ENCODE measurements at places on chromosomes 7 and 10.

DNA sequence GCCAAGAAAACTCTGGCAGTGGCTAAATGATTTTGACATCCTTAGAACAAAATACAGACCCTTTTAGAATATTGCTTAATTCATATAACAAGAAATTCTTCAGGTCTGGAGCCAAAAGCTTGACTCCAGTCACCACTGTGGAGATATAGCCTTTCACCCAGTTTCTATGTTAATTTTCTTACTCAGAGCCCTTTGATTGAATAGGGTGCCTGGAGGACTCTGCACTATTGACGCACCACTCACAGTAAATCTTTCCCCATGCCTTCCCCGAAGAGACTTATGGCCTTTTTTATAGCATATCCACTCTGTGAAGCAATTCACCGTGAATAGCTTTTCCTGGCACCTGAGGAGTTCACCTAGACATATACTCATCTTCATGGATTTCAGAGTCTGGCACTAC lies 613.8 kb downstream of the ZWINT start:
- no peak for DNase-seq

DNA sequence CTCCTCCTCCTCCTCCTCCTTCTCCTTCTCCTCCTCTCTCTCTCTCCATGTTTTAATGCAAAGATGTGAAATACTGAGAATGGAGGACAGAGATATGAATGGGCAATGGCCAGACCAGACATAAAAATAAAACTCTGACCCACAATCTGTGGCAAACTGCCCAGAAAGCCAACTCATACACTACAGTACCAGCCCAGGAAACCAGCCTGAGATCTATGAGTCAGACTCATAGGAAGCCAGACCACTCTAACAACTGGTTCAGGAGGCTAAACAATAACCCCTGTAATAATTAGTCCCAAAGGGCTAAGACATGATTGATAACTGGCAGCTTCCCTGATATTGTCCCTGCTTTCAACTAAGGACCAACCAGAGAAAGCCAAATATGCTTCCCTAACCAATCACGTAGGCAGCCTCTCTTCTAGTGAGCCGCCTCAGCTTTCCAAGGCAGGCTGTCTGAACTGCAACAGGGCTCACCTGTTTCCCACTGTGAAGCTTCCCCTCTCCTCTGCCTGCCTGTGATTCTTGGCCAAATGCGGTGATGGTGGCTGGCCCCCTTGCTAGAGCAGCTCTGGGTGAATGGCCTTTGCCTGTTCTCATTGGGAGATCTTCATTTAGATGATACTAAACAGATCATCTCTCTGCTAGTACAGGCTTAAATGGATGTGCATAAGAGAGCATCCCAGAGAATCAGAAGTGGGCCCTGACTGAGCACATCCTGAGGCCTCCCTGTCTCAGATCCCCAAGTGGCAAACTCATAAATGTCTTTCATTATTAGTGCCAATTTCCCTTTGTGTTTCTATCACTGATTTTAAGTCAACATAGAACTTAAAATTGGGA lies 817.6 kb downstream of the TNS3 start:
- DNase-seq, result peak; percentile 95

GRCh38 chr10:94583124-94583523 lies 37.5 kb downstream of the HELLS start:
- no peak for DNase-seq

GRCh38 chr10:69646185-69647060 lies 16.4 kb downstream of the FAM241B start:
- DNase-seq, result no peak

DNA sequence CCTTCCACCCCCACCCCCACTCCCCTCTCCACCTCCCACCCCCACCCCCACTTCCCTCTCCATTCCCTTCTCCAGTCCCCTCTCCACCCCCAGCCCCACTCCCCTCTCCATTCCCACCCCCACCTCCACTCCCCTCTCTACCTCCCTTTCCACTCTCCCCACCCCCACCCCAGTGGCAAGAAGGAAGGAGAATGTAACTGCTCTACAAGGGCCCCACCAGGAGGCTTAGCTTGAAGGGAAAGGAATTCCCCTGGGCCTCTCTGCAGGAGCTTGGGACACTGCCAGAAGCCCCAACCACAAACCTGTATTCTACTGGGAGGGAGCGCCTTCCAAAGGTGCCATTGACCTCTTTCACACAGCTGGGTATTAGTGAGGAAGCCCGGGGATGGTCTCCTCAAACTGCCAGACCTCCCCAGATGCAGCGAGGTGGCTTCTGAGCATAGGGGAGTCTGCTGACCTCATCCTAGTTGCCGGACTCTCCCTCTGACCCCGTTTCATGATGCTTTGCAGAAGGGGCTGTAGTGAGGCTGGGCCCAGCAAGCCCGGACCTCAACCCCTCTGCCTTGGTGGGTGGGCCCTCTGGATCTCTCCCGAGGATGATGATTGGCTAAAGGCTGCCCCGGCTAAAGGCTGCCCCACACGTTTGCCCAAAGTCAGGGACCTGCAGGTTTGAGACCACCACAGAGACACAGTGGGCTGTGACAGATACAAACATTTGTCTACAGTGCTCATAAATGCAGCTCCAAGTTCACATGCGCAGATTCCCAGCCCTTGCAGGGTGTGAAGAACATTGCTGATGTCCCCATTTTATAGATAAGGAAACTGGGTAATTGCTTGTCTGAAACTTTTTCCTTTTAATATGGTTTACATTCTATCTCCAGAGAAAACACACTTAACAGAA lies 2.9 kb downstream of the DEPP1 start:
- DNase-seq, result peak; percentile 79

DNA sequence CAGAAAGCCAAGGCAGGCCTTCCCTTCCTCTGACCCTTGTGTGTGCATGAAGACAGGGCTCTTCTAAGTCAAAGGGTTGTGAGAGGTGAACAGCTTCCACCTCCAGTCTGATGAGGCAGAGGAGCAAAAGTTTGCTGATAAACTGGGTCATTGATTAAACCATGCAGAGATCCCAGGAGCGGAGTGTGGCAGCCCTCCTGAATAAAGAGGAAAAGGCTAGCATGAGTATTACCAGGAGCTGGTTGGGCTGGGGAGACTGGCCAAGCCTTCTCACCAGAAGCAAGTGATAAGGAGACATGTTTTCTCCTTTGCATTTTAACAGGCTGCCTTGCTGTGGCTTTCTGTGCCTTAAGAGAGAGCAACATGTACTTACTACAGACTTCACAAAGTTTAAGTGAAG lies 10.2 kb downstream of the LMOD2 start:
- DNase-seq, result no peak

GRCh38 chr7:96319439-96319838 lies 2.5 kb downstream of the SLC25A13 start:
- DNase-seq, result no peak

DNA sequence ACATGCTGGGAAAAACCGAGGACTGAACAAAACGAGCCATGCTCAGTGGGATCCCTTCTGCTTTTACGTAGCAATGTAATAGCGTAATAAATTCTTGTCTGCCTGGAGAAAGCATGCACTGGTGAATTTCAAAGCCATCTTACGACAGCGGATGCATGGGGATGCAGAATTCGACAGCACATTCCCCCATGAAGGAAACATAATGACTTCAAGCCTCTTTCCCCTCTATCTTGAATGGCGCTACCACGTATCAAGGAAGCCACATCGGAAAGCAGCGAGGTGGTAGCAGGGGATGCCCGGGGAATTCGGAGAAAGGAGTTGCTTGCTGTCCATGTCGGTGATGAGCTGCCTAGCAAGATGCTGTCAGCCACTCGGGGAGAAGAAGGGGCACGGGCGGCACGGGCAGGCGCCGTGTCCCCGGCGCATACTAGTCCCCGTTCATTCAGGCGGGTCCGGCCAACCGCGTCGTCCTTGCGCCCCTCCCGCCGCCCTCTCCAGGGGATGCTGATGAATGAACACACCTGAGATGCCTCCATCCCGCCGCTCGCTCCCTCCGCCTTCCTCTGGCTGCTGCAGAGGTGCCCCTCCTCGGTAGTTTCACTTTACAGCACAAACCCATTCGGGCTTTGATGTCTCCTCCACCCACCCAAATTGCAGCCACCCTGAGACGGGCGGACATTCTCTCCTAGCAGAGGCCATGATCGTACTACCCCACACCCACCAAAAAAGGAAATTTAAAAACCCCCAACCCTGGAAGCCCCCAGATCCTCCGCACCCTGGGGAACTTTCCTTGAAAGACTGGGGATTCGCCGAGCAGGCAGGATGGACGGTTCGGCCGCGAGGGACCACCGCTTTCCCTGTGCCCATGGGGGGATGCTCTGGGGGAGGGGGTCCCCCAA lies 644 bp downstream of the SORBS1 start:
- DNase-seq, result peak; percentile 32

- DNase-seq, result no peak
These were observed 24.9 kb downstream of the COL28A1 start for GRCh38 chr7:7510794-7511193.

GRCh38 chr10:88120075-88120474 lies 256.6 kb downstream of the PTEN start:
- DNase-seq, result no peak

- peak; percentile 91 for DNase-seq
These were observed 277.6 kb downstream of the REEP3 start for GRCh38 chr10:63798599-63799498.

DNA sequence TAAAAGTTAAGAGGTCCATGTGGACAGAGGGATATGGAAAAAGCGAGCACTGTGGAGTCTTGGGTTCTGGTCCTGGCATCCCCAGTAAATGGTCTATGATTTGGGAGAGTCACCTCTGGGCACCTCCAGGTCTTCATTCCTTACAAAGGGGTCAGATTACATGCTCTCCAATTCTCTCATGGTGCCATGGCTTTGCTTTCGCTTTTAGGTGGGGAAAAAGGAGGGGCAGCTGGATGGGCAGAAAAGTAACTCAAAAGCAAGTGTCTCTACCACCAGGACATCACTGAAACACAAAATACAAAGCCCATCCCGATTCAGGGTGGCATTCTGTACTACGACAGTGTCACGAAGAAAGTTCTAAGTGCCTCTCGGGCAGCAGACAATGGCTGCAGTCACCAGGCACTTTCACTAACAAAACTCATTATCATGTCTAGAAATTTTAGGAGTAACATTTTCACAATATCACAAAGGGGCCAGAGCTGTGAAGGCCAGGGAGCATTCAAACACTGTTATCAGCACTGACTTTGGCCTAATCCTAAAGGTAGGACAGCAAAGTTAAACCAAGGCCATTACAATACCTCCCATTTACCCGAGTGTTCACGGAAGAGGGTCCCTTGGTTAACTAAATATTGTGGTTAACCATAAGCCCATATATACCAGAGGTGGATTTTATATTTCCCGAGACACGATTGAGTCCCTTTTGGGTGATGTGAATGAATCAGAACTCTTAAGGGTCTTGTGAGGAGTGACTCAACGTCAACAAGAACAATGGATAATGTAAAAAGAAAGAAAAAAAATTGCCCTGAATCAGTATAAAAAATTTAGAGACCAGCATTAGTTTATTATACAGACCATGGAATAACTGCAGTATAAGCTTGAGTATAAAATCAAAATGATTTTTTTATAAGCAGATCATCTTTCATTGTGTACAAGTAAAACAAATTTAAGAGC lies 2.5 kb downstream of the PSAP start:
- DNase-seq, result no peak

- no peak for DNase-seq
These were observed 297.1 kb downstream of the PRPF18 start for GRCh38 chr10:13883636-13884444.

DNA sequence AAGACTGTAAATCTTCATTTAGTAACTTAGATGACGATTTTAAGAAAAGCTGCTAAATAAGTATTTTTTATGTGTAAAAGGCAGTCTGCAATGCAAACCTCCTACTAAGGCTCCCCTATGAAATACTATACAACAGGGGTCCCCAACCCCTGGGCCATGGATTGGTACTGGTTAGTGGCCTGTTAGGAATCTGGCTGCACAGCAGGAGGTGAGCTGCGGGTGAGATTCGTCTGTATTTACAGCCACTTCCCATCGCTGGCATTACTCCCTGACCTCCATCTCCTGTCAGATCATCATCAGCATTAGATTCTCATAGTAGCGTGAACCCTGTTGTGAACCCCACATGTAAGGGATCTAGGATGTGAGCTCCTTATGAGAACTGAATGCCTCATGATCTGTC lies 580.4 kb downstream of the MAGI2 start:
- DNase-seq, result no peak

GRCh38 chr10:132669208-132669861 lies 116.6 kb downstream of the NKX6-2 start:
- DNase-seq, result no peak

DNA sequence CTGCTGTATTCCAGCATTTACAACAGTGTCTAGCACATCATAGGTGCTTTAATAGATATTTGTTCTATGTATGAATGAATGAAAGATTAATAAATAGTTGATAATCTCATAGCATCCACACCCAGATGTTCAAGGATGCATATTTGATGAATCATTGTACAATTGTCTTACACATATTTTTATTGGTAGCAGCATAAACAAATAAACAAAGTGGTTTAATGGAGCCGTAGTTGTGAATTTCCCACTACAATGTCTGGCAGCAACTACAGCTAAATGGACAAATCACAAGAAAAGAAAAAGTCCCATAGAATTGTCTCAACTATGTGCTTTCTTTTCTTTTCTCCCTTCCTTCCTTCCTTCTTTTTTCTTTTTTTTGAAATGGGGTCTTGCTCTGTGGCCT lies 150.8 kb downstream of the NRP1 start:
- no peak for DNase-seq

DNA sequence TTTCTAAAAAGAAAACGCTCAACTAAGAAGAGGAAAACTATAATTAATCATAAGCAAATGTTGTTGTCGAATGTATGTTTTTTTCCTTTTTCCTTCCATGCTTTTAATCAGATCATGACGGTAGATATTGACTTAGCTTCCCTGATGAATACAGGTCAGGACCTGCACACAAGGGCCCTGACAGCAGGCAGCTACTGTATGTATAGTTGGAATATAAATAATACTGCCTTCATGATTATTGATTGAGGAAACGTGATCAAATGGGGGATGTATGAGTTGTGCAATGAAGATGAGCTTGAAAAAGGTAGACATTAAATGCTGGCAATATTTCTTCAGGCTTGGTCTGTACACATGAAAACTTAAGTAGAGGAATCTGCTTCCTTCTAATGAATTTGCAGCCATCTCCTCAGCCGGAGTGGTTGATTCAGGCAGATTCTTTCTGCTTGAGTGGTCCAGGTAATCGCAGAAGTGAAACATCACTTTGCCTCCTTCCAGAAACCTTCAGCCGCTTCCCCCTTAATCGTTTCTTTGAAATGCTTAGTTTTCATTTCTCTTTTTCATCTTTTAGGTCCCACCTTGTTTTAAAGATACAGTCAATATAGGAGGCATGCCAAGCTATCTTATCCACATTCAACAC lies 656.5 kb downstream of the SDK1 start:
- DNase-seq, result no peak

- no peak for DNase-seq
These were observed 3.1 kb upstream of the ZNF117 start for GRCh38 chr7:64993901-64994300.

DNA sequence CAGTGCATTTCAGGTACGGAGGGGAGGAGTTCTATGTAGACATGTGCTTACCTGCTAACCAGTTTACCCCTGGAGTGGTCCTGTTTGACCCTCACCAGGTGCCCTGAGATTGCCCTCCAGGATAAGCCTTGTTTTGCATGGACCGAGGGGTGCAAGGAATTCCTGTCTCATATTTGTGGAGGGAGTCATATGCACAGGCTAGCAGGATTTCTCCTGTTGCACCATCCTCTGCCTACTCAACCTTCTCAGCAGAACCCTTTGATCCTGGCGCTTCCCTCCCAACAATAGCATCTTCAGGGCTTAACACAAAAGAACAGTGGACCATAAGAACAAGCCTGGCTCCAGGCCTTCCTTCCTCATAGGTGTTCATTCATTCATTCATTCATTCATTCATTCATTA lies 7.2 kb downstream of the TRPV6 start:
- DNase-seq, result peak; percentile 9

GRCh38 chr10:80540618-80540980 lies 2.9 kb downstream of the SH2D4B start:
- no peak for DNase-seq

GRCh38 chr7:149783386-149784250 lies 10.2 kb upstream of the ZNF467 start:
- no peak for DNase-seq
